ENCODE measurements at places on chromosomes 5 and 9.

DNA sequence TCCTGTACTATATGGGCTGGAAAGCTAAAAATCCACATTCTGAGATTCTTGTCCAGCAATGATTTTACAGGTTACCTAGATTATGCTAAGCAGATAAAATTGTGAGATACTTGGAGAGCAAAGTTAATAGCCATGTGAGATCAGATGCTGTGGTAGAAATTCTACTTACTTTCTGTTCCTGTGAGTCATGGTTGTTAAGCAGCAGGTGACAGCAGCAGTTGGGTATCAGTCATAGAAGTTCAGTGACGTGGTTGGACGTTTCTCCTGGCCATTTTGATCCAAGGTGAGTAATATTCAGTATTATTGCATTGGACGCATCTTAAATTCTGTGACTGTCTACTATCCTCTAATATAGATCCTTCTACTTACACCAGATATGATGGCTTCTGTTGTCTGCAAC lies 524.5 kb downstream of the TMEM38B start:
- DNase-seq, result no peak

DNA sequence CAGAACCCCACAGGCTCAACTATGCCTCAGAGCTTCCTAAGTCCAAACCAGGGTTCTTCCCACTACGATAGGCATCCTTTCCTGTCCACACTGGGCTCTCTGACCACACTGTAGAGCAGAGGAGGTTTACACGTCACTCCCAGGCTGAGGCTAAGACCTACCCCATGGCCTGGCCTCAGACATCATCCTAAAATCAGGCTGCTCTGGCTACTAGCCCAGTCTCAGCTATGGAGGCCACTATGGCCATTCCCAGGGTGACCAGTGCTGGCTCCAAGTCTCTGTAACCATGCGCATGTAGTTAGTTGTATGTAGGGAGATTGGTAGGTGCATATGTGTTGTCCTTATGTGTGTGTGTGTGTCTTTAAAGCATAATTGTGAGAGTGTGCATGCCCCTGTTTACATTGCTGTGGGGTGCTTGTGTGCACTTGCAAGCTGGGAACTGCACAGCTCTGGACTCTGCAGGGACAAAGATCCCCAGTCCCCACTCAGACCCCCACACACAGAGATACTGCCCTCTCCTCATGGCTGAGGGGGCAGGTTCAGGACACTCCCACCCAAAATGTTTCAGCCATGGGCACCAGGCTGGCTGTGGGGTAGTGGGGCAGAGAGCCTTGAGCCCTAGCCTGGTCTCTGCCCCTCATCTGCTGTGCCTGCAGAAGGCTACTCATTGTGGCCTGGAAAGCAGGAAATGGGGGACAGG lies 12.3 kb downstream of the PDLIM4 start:
- no peak for DNase-seq

GRCh38 chr9:114370251-114370967 lies 17.4 kb downstream of the AKNA start:
- DNase-seq, result no peak

DNA sequence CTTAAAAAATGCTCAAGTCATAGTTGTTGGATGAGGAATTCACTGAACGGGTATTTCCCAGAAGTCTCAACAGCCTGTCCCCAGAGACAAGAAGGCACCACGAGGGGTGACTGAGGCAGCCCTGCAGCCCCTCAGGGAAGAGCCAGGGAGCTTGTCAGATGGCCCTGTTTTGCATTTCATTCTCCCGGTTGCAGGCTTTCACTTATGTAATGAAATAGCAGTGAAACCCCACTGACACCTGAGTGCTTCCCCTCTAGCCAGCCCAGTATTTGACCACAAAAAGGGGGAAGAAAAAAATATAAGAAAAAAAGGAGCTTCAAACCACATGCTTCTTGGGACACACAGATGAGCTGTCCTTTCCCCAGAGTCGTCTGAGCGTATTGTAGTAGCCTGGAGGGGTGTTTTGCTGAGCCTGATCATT lies 75.3 kb upstream of the IL12B start:
- DNase-seq, result no peak

DNA sequence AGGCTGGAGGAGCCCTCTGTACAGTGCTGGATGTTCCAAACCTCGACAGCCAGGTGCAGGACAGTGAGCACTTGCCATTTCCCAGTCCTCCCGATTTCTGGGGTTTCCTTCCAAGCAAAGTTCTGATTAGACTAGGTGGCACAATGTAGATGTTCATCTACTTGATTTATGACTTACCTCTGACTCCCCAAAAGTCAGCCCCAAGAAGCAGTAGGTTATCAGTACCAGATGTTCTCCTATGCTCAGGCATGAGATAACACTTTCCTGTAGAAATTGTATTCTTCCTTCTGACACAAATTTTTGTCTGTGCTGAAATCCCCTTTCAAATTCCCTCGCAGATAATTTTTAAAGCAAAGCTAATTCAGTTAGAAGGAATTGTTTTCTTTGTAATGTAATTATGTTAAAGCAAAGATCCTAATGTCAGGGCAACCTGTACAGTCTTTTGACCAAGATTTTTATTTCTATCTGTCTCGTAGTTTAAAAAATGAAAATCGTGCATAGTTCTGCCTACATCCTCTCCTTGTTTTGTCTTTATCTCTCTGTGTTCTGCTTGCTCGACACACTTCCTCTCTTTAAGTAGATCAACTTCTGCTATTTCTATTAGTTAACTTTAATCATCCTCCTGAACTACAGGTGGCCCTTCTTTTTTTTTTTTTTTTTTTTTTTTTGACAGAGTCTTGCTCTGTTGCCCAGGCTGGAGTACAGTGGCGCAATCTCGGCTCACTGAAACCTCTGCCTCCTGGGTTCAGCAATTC lies 102.4 kb upstream of the PJA2 start:
- no peak for DNase-seq

GRCh38 chr9:133487331-133487725 lies 8.4 kb upstream of the SLC2A6 start:
- DNase-seq, result no peak
